ENCODE measurements at places on chromosomes 4 and X.

DNA sequence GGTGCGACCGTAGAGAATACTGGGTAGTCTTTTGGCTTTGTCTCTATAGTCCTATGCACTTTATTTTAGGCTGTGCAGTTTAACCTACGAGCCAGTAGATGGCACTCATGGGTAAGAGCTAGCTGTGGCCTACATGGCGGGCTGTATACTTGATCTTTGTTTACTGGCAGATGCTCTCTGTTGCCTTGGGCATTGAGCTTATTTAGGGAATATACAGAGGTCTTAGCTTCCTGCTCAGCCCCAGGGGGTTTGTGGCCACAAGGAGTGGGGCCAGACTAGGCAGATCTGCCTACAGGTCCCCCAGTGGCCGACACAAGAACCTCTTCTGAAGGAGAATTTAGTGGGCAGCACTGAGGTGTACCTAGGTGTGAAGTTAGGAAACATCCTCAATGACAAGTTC, 227.6 kb upstream of the HDX start:
- no peak for DNase-seq

- DNase-seq = no peak
These were observed 371.7 kb downstream of the BCOR start for GRCh38 chrX:39725928-39726619.

- DNase-seq = no peak
These were observed 35.5 kb downstream of the NCAPG start for GRCh38 chr4:17846266-17846665.

- no peak for DNase-seq
These were observed 654 bp downstream of the ATOH1 start for GRCh38 chr4:93828995-93829819.

GRCh38 chr4:48197643-48198237, 63.7 kb upstream of the TXK start:
- DNase-seq = no peak

DNA sequence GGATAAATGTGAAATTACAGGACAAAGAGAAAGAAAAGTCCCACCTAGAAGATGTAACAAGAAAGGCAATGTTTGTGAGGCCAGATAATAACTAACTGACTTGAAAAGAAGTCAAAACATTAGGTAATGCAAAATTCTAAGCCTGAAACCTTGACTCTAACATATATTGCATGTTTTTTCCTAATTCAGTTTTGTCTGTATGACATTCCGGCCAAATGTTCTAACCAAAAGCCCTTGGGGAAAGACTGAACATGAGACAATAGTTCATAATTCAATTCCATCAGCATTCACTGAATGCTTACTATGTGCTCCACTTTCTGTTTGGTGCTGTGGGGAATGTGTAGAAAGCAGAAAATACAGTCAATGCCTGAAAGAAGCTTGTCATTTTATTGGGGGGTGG, 84.8 kb upstream of the PLAC1 start:
- no peak for DNase-seq

DNA sequence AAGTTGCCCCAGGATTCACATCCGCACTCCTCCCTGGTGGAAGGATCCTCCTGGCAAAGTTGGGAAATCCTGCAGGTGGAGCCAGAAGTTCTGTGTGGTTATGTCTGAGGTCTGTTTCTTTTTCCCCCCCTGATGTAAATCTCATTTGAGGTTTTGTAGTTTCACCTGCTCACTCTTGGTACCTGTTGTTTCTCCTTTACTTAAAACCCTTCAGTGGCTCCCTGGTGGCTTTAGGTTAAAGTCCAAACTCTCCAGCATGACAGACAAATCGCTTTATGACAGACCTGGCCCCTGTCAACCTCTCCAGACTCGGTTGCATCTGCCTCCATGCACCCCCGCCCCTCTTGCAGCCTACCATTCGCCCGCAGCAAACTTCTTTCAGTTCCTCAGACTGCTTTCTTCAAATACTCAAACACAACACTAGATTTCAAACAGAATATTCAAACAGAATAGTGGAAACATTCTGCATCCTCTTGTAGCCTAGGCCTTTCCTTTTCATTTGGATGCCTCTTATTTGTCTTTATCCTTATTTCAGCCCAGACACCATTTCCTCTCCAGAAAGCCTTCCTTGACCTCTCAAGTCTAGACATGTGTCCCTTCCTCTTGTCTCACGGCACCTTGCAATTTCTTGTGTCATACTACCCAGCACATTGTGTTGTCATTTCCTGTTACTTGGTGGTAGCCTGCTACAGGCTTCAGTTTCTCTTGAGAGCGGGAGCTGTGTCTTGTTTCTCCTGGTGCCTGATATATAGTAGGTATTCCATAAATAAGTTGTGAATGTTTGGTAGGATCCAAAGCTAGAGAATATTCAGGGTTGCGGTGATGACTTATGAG, 24.8 kb downstream of the IL13RA1 start:
- no peak for DNase-seq

DNA sequence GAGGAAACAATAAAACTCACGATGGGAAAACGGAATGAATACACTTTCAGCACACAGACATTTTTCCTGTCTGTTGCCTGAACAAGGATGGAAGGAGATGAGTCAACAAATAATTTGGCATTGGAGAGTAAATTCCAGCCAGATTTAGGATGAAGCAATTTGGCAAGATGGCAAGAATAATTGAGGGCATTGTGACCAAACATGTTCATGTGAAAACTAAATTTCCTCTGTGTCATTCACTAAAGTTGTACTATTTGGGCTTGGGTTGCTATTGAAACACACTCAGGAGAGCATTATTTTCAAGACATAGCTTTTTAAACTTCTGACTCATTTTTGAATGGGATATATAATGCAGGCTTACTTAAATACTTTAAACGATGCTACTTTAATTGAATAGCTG, 1614.4 kb downstream of the PCDH19 start:
- DNase-seq = no peak

DNA sequence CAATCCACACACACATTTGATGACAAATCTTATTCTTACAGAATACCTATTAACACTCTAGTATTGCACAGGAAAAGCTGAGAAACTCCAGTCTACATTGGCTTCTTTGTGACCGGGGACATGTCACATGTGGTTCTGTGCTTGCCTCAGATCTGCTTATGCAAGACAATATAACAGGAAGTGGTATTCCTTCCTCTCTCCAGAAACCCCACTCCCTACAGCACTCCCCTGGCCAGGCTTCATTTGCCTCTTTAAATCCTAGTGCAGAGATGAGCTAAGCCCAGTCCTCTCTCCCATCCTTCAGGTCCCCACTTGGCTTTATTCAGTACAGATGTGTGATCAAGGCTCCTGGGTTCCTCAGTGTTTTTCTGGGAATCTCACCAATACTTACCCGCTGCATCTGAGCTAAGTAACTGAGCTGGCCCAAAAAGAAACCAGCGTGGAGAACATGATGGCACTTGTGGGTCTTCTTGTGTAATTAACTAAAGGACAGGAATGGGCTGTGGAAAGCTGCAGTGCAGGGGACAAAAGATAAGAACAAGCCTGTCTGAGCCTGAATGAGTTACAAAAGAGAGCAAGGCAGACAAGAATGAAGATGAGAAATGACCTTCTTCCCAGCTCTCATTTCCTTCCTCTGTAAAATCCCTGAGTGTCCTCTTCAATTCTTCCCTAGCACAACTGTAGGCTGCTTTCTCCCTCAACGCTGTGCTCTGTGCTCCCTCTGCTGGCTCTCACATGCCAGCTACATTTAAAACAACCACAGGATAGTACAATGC, 105.6 kb downstream of the HNRNPD start:
- DNase-seq = peak; percentile 4

DNA sequence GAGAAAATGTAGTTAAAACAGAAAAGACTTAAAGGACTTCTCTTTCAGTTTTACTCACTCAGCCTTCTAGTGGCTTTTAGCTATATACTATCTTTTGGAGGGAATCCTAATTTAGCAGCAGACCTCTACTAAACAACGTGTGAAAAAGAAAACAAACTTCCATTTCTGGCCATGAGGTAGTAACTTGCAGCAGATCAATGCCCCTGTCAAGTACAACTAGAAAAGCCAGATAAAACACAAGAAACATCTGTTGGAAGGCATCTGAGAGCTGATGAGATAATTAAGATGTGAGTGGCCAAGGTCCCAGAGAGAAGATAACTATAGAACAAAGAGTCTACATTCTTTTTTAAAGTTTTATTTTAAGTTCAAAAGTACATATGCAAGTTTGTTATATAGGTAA, 101.7 kb downstream of the CORIN start:
- no peak for DNase-seq

DNA sequence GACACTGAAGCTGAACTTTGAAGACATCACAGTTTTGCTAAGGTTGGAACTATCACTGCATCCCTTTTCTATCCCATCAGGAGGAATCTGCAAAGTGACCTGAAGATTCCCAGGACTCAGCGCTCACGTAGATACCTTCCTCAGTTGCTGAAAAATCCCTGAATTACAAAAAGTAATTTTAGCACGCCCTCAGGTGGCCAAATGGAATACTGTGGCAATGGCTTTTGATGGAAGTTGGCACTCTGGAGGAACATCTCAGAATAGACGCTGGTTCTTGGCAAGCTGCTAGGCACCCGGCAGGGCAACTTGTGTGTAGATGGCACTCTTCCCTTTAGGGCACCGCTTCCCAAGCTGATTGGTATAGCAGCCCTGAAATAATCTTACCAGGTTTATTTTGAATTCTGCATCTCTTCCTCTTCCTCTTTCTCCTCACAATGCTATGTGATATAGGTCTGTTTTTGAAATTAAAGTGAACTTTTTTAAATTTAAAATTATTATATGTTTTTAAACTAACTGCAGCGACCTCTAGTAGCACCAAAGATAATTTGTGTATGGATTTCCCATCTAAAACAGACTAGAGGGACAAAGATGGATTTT, 16.3 kb upstream of the ESX1 start:
- DNase-seq = no peak

DNA sequence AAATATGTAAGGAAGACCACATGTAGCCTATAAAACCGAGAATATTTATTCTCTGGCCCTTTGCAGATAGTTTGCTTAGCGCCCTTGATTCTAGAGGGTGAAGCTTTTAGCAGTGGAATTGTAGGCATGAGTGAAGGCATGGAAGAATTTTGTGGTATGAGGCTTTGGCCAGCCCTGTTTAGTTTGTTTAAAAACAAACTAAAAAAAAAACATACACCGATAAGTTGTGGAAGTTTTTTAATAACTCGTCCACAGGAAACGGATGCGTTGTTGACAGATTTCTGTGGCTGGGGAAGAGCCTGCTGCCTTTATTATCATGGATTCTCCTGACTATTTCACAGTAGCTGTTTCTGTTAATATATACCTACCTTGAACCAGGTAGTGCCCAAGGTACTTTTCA, 194.7 kb upstream of the LNX1 start:
- no peak for DNase-seq

- DNase-seq = no peak
These were observed 157.8 kb upstream of the TTC29 start for GRCh38 chr4:147103403-147103946.

GRCh38 chrX:10280071-10280470, 123.3 kb downstream of the CLCN4 start:
- DNase-seq = no peak

- peak; percentile 10 for DNase-seq
These were observed 126.6 kb downstream of the ASB9 start for GRCh38 chrX:15143050-15143824.

DNA sequence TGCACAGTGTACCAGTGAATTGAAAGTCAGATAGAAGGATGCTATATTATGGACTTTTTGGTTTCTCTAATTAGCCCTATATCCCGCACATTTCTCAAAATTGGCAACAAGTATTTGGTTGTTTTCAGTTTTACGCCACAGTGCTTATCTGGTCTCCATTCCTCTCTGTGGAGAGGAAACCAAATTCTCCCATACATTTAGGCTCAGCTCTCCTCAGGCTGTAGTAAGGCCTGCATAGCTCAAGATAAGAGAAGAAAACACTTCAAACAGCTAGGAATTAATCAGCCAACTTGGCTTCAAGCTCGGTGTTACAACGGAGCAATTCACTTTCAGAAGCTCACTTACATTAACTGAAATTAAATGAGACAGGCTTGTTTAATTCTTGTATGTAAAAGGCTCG, 263.2 kb downstream of the PDHA2 start:
- no peak for DNase-seq

DNA sequence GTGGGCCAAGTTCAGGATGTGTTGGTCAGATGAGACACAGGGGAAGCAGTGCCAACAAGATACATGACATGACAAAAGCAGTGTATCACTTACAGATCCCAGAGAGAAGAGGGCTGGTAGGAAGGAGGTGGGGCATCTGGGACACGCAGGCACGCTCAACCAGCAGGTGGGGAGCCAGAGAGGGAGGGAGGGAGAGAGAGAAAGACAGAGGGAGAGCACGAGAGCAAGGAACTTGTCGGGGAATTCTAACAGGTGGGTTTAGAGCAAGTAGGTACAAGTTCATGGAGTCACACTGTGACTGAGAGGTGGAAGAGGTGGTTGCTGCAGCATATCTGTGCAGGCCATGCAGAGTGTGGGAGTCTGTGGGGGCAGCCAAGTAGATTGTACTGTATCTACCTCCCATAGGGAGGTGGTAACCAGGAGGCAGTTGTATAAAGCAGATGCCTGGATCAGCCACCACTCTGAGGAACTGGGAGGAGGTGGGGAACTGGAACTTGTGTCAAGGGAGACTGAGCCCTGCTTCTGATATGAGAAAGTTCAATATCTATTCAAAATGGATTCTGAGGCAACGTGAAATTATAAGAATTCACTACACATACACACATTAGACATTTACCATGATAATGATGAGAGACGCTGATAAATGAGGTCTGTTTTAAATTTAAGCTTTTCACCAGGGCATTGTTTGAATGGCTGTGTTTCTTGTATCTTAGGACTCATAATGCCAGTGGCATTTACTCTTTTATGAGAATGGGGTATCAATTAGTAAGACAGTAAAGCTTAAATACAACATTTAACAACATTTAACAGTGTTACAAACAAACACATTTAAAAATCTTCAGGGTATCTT, 43.7 kb downstream of the BBS12 start:
- DNase-seq = no peak

- no peak for DNase-seq
These were observed 35.3 kb downstream of the SUPT20HL1 start for GRCh38 chrX:24395775-24396174.

GRCh38 chr4:25489253-25489797, 112.3 kb downstream of the ANAPC4 start:
- DNase-seq = no peak
